H9 (cell line): ENCODE measurements at places on chromosomes 3 and 15.

- H3K27ac ChIP-seq: no peak overlapping the region
- H3K4me3 ChIP-seq: no peak overlapping the region; the same call in 1 of the 3 replicates
- no peaks in the 10 kb centered on the region for H3K27me3 ChIP-seq
- no peak for DNase-seq
- no peaks in the 10 kb centered on the region for H3K36me3 ChIP-seq
- H3K4me1 ChIP-seq: no peaks in the 10 kb centered on the region; the same call in 1 of the 2 replicates
These were observed 419.2 kb downstream of the MECOM start for GRCh38 chr3:169244119-169244864.

DNA sequence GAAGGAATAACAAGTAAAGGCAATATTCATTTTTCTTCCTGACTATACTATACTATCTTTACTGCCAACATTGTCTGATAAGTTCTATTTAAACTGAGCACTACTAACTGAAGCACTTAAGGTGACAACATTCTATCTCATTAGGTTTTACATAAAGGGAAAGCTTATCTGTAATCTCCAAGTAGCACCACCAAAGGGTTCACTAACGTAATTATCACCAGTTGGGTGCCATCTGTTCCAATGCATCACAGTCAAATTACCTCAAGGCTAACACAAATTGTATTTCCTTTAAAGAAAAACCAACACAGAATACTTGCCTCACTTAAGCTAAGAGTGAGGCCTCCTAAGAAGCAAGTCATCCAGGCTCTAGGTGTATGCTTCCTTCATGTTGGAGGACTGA lies 453.8 kb downstream of the RAP2B start:
- DNase-seq: no peak
- no peaks in the 10 kb centered on the region for H3K4me1 ChIP-seq
- H3K27ac ChIP-seq: no peak overlapping the region
- H3K27me3 ChIP-seq: no peaks in the 10 kb centered on the region
- no peak overlapping the region for H3K4me3 ChIP-seq

DNA sequence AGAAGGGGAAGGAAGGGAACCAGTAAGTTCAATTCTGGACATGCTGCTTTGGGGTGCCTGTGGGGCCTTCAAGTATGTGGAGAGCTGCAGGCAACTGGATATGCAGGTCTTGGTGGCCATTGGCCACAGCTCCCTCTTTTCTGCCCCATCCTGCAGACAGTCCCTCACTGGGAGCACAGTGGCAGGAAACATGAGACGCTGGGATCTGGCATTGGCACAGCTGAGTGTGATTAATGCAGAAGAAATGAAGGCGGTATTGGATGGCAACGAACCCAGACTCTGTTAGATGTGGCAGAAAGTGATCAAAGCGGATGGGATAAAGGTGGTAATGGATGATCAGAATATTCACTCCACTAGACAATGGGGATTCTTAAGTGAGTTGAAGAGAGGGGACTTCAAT lies 23.2 kb upstream of the VPS8 start:
- H3K27ac ChIP-seq: no peak overlapping the region
- no peak for DNase-seq
- H3K27me3 ChIP-seq: no peaks in the 10 kb centered on the region
- H3K36me3 ChIP-seq: no peaks in the 10 kb centered on the region; the same call in 2 of the 3 replicates
- peaks cover 4% of the 10 kb centered on the region; the same call in 1 of the 2 replicates for H3K4me1 ChIP-seq
- no peak overlapping the region for H3K4me3 ChIP-seq

DNA sequence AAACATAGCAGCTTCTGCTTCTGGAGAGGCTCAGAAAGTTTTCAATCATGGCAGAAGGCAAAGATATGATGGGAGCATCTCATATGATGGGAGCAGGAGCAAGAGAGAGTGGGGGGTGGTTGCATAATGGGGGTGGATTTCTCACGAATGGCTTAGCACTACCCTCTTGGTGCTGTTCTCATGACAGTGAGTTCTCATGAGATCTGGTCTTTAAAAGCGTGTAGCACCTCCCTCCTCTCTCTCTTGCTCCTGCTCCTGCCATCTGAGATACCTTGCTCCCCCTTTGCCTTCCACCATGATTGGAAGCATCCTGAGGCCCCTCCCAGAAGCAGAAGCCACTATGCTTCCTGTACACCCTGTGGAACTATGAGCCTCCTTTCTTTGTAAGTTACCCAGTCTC lies 22.2 kb downstream of the HGD start:
- H3K36me3 ChIP-seq: peaks cover 19% of the 10 kb centered on the region
- H3K27ac ChIP-seq: no peak overlapping the region
- no peaks in the 10 kb centered on the region for H3K4me1 ChIP-seq
- no peak overlapping the region for H3K4me3 ChIP-seq
- no peaks in the 10 kb centered on the region for H3K27me3 ChIP-seq

DNA sequence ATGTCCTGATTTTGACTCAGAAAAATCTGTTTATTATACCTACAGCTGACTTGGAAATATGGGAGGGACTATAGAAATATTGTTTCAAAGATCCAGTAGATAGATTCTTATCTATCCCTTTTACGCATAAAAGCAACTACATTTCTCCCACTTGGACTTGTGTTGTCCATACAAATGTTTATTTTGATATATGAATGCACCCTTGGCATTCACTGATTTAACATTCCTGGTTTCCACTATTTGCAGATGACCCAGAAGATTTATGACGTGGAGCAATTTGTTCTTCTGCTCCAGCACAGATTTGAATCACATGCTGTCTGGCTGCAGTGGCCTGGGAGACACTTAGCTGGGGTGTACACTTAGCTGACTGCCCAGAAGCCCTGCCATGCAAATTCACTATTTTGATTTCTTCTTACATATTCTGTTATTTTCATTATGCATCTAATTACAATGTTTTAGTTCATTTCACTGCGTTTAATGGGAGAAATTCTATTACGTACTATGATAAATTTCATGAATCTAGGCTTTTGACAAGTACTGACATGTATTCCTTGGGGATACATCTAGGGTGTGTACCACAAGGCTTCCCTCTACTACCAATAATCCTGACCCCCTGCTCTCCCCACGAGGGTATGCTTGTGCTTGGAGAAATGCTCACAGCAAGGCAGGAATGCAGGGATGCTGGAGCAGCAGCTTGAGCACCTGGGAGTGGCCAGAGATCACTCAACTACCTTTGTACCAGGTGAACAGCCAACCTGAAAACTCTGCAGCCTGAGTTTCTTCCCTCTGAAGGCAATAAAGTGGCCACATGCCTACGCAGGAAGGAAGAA lies 223.6 kb upstream of the TBL1XR1 start:
- H3K27me3 ChIP-seq: no peaks in the 10 kb centered on the region
- H3K36me3 ChIP-seq: no peaks in the 10 kb centered on the region
- no peak for DNase-seq
- H3K27ac ChIP-seq: no peak overlapping the region
- H3K4me3 ChIP-seq: no peak overlapping the region
- no peaks in the 10 kb centered on the region for H3K4me1 ChIP-seq

DNA sequence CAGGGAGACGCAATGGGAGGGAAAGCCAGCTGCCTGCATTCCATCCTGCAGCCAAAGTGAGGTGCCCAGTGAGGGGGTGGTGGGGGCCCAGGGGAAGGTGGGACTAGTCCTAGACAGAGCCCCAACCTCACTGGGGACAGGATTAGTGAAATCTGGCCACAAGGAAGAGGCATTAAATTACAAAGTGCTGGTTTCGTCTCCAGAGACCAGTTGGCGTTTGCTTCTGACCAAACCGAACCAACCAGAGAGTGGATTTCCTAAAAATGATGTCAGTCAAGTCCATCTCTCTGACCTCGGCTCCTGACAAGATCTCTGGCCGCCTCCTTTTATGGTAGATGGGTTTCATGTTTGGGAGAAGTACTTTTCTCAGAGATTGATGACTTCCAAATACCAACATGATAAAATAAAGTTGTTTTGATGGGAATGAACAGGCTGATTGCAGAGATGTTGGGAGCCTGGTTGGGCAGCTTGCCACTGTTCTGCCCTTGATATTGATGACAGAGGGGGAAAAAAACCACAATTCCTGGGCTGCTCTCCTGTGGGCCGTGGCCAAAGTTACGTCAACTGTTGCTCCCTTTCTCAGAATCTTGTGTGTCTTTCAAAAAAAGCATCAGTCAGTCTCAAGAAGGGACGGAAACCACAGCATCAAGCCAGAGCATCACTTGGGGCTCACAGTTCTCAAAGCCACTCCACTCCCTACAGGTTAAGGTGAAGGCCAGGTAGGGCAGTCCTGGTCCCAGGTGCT lies 24.6 kb downstream of the ITGA11 start:
- H3K27me3 ChIP-seq: no peaks in the 10 kb centered on the region; the same call in 1 of the 2 replicates
- H3K36me3 ChIP-seq: no peaks in the 10 kb centered on the region
- no peak for DNase-seq
- H3K4me3 ChIP-seq: no peak overlapping the region

GRCh38 chr3:133413161-133414020 lies 13.5 kb downstream of the BFSP2 start:
- H3K27ac ChIP-seq: no peak overlapping the region
- no peaks in the 10 kb centered on the region for H3K36me3 ChIP-seq
- H3K27me3 ChIP-seq: no peaks in the 10 kb centered on the region
- DNase-seq: no peak
- no peak overlapping the region for H3K4me3 ChIP-seq

- H3K27ac ChIP-seq: no peak overlapping the region
- H3K36me3 ChIP-seq: no peaks in the 10 kb centered on the region
- DNase-seq: no peak
- H3K4me1 ChIP-seq: no peaks in the 10 kb centered on the region
- no peaks in the 10 kb centered on the region for H3K27me3 ChIP-seq
- H3K4me3 ChIP-seq: no peak overlapping the region
These were observed 180.7 kb upstream of the GRM7 start for GRCh38 chr3:6680119-6680806.

DNA sequence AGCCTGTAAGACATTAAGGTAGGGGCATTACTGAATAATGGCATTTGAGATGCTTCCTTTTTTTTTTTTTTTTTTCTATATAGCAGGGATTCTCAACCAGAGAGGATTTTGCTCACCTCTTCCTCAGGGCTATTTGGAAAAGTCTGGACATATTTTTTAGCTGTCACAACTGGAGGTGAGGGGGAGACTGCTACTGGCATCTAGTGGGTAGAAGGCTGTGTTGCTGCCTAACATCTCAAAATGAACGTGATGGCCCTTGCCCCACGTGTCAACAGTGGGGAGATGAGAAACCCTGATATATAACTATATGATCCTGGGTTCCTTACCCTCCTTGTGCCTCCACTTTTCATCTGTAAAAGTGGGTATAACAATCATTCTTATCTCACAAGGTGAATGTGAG lies 71.9 kb downstream of the CADPS start:
- DNase-seq: no peak
- H3K4me1 ChIP-seq: peaks cover 7% of the 10 kb centered on the region
- no peak overlapping the region for H3K4me3 ChIP-seq

DNA sequence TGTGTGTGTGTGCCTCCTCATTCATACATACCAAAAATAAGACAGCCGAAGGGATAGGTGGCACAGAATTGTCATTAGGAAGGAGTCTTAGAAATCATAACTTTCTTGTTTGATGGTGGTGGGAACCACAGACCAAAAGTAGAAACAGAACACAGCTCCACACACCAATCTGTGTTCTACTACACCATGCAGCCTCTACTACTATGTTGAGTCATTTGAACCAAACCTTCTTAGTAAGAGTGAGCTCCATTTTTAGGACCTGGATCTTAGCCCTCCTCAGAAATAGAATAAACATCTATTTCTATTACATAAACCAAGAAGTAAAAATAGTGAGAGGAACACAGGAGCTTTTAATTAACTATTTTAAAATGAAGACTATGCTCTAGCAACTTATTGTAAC lies 27.9 kb upstream of the PLCH1 start:
- H3K4me3 ChIP-seq: no peak overlapping the region
- no peak for DNase-seq
- H3K27me3 ChIP-seq: no peaks in the 10 kb centered on the region
- H3K36me3 ChIP-seq: peaks cover 28% of the 10 kb centered on the region

- peaks cover 13% of the 10 kb centered on the region; the same call in 1 of the 2 replicates for H3K36me3 ChIP-seq
- H3K27me3 ChIP-seq: no peaks in the 10 kb centered on the region
- DNase-seq: no peak
- H3K4me1 ChIP-seq: no peaks in the 10 kb centered on the region
These were observed 116.9 kb downstream of the B3GALNT1 start for GRCh38 chr3:160987982-160988964.

DNA sequence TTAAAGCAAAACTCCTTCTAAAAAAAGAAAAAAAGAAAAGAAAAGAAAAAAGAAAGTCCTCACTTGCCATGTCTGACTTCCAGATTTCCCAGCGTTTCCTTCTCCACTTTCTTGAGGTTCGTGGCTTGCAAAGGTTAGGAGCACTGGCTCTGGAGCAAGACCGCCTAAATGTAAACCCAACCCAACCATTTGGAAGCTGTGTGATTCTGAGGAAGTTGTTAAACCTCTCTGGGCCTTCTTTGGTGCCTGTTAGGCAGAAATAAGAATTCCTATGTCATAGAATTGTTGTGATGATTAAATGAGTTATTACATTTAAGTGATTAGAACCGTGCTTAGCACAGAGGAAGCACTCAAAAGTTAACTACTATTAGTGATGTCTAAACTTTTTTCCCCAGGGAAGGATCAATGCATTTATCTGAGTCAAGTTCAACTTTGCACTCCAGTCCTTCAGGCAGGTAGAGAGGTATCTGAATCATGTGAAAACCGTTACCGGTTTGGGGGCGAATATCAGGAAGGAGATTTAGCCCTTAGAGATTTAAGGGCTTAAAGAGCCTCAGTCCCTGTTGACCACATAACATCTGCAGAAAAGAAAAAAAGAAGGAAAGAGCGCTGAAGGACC lies 78.3 kb upstream of the HES1 start:
- H3K27ac ChIP-seq: no peak overlapping the region
- no peaks in the 10 kb centered on the region; the same call in 1 of the 2 replicates for H3K36me3 ChIP-seq
- no peak for DNase-seq
- peak overlapping the region; percentile 64 for H3K4me3 ChIP-seq
- peaks cover 7% of the 10 kb centered on the region; the same call in 1 of the 2 replicates for H3K4me1 ChIP-seq

DNA sequence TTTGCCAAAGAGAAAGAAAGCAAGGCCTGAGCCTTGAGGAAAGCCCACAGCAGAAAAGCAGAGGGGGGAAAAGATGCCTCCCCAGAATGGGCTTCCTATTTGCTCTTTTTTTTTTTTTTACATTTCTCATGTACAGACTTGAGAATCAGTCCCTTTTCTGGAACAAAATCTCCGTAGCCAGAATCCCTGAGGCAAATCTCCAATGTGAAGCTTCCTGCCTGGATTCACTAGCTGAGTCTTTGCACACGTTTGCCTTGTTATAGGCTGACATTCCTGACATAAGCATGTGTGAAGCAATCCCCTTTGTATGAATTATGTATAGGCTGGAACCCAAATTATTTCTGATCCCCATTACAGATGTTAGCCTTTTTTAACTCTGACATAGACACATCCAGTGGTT lies 52.2 kb upstream of the ACTL6A start:
- H3K4me1 ChIP-seq: no peaks in the 10 kb centered on the region
- no peaks in the 10 kb centered on the region for H3K36me3 ChIP-seq
- no peak for DNase-seq
- H3K4me3 ChIP-seq: no peak overlapping the region
- no peaks in the 10 kb centered on the region for H3K27me3 ChIP-seq
- no peak overlapping the region for H3K27ac ChIP-seq

- no peak for DNase-seq
- H3K27ac ChIP-seq: no peak overlapping the region
- H3K4me3 ChIP-seq: no peak overlapping the region
- H3K27me3 ChIP-seq: no peaks in the 10 kb centered on the region
- H3K4me1 ChIP-seq: no peaks in the 10 kb centered on the region
These were observed 696.6 kb upstream of the NAALADL2 start for GRCh38 chr3:174162550-174162949.
